ENCODE measurements at places on chromosomes 5 and 9.

GRCh38 chr9:87796196-87796595 lies 70.3 kb downstream of the CTSL start:
- no peak for DNase-seq

DNA sequence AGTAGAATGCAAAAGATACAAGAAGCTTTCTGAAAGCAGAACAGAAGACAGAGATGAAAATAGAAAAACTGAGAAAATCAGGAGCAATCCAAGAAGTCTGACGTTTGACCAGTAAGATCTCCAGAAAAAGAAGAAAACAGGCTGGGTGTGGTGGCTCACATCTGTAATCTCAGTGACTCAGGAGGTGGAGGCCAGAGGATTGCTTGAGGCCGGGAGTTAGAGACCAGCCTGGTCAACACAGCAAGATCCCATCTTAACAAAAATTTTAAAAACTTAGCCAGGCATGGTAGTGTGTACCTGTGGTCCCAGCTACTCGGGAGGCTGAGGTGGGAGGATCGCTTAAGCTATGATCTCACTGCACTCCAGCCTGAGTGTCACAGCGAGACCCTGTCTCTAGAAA lies 15.9 kb downstream of the RETREG1 start:
- DNase-seq, result no peak

GRCh38 chr5:127950707-127951391 lies 132.7 kb upstream of the SLC12A2 start:
- DNase-seq, result no peak

DNA sequence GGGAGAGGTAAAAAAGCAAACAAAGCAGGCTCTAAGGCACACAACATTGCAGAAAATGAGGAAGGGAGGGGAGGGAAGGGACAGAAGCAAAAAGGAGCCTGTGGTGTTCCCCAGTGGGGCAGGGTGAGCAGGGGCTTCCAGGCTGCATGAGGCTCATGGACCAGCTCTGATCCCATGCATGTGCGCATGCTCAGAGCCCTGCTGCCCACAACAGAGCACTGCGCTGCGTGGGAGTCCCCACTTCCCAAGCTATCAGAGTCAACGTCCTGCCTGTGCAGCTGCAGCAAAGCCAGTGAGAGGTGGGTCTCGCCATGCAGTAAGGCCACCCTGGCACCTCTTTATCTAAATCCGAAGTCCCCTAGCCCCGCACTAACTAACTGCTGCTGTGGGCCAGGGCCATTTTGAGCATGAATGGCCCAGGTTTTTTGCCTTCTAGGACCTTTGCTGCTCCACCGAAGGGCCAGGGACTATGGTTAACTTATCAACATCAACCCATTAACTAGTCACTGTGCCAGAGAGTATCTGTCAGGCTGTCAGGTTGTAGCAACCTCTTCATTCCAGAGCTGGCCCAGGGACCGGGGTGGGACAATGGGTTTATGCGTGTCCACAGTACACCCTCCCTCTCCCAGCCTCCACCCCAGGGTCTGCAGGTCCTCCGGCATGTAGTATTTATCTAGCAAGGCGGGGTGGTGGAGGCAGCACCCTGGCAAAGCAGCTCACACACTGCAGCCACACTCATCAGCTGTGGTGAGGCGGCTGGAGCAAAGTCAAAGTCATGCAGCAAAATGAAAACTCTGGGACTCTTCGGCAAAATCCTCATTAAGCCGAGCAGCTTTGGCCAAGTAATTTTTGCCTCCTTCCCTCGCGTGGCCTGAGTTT lies 123.6 kb downstream of the SAXO1 start:
- no peak for DNase-seq

GRCh38 chr5:149732324-149733128 lies 2.4 kb downstream of the PPARGC1B start:
- DNase-seq, result peak; percentile 58

DNA sequence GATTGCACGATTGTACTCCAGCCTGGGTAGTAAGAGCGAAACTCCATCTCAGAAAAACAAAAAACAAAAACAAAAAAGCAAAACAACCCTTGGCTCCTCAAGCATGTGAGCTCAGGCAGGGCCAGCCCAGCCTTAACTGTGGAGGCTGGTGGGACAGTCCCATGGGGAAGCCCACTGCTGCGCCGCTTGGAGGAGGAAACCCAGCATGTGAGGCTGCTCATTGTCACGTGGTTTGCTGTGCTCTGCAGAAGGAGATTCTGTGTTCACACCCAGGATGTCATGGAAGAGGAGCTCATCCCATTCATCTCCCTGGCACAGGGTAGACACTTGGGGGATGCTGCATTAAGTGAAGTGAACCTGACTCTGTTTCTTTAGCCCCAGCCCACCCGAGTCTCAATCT lies 4.0 kb downstream of the ZBED3 start:
- DNase-seq, result no peak

GRCh38 chr5:83253720-83254119 lies 176.4 kb downstream of the XRCC4 start:
- no peak for DNase-seq

- no peak for DNase-seq
Measured at GRCh38 chr5:106956187-106956586, 714.5 kb downstream of the EFNA5 start.

GRCh38 chr5:6454628-6455053 lies 6.0 kb downstream of the UBE2QL1 start:
- DNase-seq, result peak; percentile 57

GRCh38 chr9:121686930-121687541 lies 35.6 kb downstream of the DAB2IP start:
- DNase-seq, result peak; percentile 74

DNA sequence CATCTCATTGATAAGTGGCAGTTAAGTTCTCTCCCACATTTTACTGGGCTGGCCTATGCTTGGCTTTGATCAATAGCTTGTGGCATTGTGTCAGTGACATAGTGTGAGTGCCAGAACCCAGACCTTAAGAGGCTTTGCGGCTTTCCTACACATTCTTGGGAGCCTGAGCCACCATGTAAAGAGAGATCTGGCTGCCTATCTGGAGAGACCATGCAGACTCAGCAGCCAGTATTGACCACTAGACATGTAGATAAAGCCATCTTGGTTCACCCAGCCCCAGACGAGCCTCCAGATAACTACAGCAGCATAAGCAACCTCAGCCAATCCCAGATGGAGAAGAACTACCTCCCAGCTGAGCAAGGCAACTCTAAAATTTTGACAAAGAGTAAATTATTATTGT lies 28.6 kb downstream of the C9orf153 start:
- no peak for DNase-seq

DNA sequence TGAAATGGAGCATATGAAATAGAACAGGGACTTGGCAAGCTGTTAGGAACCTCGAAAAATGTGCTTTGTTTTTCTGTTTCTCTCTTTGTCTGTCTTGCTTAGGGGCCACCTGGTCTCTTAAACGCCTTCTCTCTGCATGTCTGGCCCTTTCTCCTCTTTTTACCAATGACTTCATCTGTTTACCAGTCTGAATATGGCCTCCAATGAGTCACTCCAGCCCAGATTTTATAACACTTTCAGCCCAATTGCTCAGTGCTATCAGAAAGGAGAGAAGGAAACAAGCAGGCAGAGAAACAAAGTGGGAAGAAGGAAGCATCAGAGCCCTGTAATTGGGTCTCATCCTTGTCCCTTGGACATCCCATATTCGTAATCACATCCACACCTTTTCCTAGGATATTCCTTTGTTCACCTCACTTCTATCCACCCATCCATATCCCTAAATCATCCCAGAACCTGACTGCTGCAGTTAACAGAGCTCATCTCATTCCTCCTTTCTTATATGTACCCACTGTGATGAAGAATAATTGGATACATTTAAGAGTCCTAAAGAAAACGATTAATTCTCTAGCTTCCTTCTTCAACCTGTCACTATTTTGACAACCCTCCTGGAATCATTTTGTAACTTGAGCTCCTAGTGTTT lies 151.8 kb upstream of the GPR151 start:
- no peak for DNase-seq

- no peak for DNase-seq
Measured at GRCh38 chr9:33506626-33507370, 17.3 kb upstream of the ANKRD18B start.

Measured in left ventricle myocardium inferior (tissue), 1 donor.